Stimulated activated CD4-positive, alpha-beta T cell treated with anti-CD3 and anti-CD28 coated beads, Interleukin-4, amount 100 ng/mL, for 48 hours (primary cell): ENCODE measurements at places on chromosomes 5 and 9.

GRCh38 chr5:138724470-138725146 is 28.6 kb upstream of the CTNNA1 start:
- no peak for DNase-seq

GRCh38 chr9:2798423-2798822 is 45.5 kb downstream of the PUM3 start:
- no peak for DNase-seq

DNA sequence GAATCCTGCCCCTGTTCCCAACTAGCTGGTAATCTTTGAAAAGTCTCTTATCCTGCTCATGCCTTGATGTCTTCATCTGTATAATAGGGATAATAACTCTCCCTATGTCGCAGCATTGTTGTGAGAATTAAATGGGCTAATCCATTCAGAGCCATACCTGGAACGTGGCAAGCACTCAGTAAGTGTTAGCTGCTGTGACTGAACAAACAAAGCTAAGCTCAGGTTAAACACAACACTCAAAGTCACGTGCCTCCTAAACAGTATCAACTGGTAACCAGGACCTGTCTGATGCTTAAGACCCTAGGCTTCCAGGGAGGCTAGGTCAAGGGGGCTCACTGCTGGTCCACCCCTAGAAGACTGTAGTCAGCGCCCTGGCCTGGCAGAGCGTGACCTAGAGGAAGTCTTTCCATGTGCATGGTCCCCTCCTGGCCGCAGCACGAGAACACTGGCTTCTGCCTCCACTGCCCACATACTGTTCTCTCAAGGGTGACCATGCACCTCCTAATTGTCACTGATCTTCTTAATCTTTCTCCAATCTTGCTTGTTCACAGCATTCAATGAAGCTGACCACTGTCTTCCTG is 211.1 kb downstream of the TTLL11 start:
- no peak for DNase-seq

- DNase-seq, result no peak
Observed at GRCh38 chr9:36135741-36136271, 727 bp upstream of the GLIPR2 start.

- no peak for DNase-seq
Observed at GRCh38 chr9:69252436-69252835, 72.6 kb upstream of the ENTREP1 start.
